ENCODE measurements at places on chromosomes 16 and 17.
A peak's percentile ranks its signal among the peaks of the same experiment; 100 is the strongest.

DNA sequence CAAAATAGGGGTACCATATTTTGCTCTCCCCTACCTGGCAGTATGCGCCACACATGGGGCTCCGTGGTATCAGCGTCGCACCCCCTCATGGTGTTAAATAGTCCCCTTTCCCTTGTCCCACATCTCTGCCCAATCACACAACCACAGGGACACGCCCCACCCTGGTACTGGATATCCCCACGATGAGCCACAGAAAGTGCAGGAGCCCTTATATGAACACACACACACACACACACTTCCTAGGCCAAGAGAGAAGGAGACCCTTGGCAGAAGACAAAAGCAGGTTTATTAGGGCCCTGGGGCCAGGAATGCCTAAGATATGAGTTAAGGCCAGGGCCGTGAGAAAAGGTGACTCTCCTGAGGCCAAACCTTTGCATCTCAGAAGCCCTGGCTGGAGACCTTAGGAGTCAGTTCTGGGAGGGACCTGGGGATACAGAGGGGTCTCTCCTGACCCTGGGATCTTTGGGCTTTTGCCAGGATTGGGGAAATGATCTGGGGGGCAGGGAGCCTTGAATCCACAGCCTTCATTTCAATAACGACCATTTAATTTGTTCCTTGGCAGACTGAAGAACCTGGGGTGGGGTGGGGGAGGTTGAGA, 11.6 kb downstream of the COPZ2 start:
- DNase-seq: no peak

DNA sequence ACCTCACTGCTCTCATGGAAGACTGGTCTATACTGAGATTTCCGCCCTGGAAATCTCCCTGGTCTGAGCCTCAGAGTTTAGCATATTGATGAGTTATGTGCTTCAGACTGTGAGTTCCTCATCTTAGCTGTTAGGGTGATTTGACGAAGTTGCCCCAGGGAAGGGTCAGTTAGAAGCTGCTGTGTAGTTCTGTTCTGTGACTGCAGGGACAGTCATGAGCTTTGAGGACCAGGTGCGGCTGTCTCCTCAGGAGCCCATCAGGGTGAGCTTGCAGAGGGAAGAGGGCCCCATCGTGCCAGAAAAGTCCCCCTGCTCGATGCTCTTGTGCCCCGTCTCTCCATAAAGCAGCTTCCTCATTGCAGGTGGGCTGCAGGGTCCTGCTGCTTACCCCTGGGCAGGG, 28.3 kb upstream of the IL17C start:
- DNase-seq: no peak

DNA sequence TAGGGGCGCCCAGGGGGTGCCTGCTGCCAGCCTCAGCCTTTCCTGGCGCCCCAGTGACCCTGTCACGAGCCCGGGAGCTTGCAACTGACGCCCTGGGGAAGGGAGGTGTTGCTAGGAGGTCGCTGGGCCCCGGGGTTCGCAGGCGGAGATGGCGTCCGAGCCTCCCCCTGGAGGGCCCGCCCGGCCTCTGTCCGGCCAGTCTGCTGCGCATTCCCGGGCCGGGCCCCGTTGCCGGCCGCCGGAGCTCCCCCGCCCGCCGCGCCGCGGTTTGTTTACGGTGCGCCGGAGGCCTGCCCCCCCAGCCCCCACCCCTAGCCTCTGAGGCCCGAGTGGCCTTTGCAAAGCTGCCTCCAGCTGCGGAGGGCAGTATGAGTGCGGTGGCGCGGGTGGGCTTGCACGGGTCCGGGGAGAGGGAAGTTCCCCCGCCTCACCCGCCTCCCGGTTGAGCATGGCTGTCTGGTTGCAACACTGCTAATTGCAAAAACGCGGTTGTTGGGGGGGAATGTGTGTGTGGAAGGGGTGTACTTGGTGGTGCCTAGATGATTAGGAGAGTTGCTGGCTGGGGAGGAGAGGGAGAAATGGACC, 514 bp downstream of the THRA start:
- DNase-seq: peak; percentile 96

DNA sequence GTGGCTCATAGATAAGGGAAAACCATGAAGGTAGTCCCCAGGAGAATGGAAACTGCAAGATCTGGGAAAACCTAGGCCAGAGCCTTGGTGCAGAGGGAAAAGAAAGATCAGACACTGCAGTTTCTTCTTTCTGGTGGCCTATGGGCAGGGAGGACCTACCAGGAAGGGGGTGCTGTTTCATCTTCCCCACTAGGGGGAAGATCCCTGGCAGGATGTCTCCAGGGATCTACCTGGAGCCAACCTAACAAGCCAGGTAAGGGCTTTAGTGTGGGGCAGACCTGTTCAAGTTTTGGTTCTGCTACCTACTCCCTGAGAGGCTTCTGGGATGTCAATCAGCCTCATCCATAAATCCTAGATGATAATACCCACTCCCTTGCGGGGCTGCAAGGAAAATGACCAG, 21.4 kb downstream of the TOM1L2 start:
- DNase-seq: no peak

DNA sequence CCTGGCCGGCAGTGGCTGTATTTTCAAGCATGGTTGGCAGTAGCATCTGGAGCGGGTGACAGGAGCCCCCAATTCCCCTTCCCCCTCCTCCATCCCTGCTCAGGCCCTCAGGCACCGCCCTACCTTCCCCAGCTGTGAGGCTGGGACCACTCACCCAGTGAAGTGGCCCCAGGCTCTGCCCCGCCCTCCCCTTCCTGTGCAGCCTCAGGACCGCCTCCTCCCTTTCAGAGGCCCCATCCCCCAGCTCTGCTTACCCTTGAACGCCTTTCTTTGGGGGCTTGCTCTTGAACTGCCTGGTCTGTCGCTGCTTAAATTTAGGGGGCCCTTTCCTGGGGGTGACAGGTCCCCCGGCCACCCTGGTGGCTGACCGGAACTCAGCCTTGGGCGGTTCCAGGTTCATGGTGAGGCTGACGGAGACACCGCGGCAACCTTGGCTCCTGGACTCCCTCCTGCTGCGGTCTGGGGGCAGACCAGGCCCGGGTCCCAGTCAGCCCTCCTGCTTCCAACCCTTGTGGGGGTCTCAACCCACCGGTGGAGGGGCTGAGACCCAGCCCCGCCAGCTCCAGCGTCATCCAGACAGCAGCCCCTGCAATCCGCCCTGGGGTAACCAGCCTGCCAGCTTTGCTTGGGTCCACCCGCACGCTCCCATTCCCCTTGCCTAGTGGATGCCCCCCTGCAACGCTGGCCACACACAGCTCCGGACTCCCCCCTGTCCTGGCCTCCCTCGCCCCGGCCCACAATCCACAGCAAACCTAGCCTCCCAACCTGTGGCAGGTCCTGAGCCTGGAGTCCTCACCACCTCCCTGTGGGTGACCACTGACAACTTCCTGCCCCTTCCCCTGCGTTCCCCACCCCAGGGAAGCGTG, 3.2 kb downstream of the PDE6G start:
- no peak for DNase-seq

DNA sequence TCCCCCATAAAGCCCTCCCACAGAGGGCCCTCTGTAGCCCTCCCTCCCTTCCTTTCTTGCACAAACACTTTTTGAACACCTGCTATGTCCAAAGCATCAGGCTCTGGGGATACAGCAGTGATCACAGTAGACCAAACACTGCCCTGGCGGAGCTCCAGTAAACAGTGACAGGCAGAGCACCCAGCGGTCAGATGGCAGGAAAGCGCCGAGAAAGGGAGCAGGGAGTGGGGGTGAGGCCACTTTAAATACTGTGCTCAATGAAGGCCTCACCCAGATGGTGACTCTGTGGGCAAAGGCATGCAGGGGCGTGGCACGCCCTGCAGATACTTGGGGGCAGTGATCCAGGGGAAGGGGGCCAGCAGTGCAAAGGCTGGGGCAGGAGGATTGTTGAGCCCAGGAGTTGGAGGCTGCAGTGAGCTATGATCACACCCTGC, 7.6 kb downstream of the PRR29 start:
- no peak for DNase-seq

GRCh38 chr16:12362482-12363458, 386.2 kb downstream of the SNX29 start:
- DNase-seq: no peak

- peak; percentile 95 for DNase-seq
These were observed 52.6 kb downstream of the PLCG2 start for GRCh38 chr16:81831722-81832126.

DNA sequence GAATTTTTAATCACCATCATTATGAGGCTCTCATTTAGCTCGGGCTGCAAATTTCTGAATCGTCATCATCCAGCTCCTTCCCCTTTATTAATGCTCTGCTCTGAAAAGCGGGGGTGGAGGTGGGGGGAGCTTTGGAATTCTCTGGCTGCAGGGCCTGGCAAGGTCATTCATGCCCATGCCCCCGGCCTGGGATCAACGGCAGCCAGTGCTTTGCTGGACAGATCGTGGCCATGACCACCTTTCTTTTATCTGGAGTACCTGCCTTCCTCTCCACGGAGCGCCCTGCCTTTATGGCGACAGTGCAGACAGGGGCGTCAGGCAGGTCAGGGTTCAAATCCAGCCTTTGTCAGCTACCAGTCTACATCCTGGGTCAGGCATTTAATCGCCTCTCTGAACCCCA, 5.1 kb upstream of the CPSF4L start:
- DNase-seq: no peak

GRCh38 chr17:12247761-12248160, 227.1 kb downstream of the MAP2K4 start:
- DNase-seq: no peak

DNA sequence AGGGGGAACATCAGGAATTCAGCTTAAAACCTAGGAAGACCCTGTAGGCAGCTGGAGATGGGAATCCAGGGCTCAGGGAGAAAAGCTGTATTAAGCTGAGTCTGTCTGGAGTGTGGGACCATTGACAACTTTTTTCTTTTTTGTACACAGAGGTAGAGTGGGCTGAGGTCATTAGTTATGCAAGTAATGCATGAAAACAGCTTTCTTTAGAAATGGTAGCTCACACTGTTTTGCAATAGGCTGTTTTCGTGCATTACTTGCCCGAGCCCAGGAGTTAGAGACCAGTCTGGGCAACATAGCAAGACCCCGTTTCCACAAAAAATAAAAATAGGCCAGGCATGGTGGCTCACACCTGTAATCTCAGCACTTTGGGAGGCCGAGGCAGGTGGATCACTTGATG, 46.5 kb downstream of the KATNIP start:
- DNase-seq: no peak

All from HL-60 (cell line).